ENCODE measurements at places on chromosomes 5 and 9.

- H3K4me3 ChIP-seq, result peak overlapping the region; percentile 51
- peak; percentile 90 for DNase-seq
Measured at GRCh38 chr9:63816751-63817621, 1468.0 kb downstream of the FOXD4L5 start.

GRCh38 chr5:80181618-80182211 is 74.1 kb downstream of the SERINC5 start:
- H3K27me3 ChIP-seq, result no peaks in the 10 kb centered on the region
- no peak overlapping the region for H3K4me3 ChIP-seq
- H3K4me1 ChIP-seq, result peaks cover 76% of the 10 kb centered on the region
- DNase-seq, result no peak
- H3K36me3 ChIP-seq, result peaks cover 11% of the 10 kb centered on the region

GRCh38 chr9:25613709-25614108 is 64.5 kb downstream of the TUSC1 start:
- H3K4me1 ChIP-seq, result peaks cover 6% of the 10 kb centered on the region
- no peak overlapping the region for H3K4me3 ChIP-seq
- DNase-seq, result no peak
- H3K36me3 ChIP-seq, result no peaks in the 10 kb centered on the region
- no peak overlapping the region for H3K27ac ChIP-seq
- no peaks in the 10 kb centered on the region for H3K27me3 ChIP-seq

DNA sequence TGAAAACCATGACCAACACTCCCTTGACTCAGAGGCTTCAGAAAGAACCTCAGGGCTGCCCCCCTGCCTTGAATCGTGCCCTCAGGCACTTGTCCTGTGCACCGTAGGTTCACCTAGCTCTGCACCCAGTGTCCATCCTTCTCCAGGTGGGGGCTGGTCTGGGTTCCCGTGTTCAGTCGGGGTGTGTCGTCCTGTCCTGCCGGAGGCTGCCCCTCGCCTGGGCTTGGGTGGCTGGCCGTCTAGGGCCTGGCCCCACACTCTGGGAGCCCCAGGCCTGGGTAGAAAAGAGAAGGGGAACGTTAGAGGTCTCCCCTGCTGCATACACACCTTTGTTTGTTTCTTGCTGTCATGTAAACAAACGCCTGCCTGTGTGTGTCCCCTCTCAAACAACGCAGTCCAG is 29.3 kb downstream of the CATSPER3 start:
- no peak overlapping the region for H3K27ac ChIP-seq
- H3K27me3 ChIP-seq, result peaks cover 10% of the 10 kb centered on the region
- H3K4me1 ChIP-seq, result no peaks in the 10 kb centered on the region
- peaks cover 10% of the 10 kb centered on the region for H3K36me3 ChIP-seq
- no peak overlapping the region for H3K4me3 ChIP-seq

DNA sequence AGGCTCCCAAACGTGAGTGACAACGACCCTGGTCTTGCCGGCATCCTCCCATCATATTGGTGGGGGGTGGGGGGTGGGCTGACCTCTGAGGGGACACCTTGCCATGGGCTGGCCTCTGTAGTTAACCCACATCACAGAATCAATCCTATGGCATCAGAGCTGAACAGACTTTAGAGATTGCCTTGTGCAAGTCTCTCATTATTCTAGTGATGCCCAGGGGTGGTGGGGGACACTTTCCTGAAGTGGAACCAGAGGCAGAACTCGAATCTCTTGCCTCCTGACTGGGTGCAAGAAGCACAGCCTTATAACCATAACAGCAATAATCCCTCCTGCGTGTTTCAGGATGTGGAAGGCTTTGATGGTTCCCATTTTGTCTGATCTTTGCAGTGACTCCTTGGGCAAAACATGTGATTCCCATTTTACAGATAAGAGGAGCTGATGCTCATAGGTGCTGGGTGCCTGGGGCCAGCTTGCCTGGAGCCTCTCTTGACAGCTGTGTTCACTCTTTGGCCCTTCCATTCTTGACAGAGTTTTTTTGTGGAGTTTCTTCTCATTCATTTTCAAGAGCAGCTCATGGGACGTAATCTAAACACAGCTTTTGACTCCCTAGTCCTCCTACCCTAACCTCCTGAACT is 18.6 kb upstream of the PITX1 start:
- peaks cover 96% of the 10 kb centered on the region for H3K27me3 ChIP-seq
- peaks cover 15% of the 10 kb centered on the region for H3K4me1 ChIP-seq
- no peaks in the 10 kb centered on the region for H3K36me3 ChIP-seq
- H3K4me3 ChIP-seq, result no peak overlapping the region

GRCh38 chr5:8788246-8788645 is 757.6 kb downstream of the SEMA5A start:
- H3K4me3 ChIP-seq, result no peak overlapping the region
- no peaks in the 10 kb centered on the region for H3K4me1 ChIP-seq
- no peaks in the 10 kb centered on the region for H3K36me3 ChIP-seq
- no peak for DNase-seq
- no peak overlapping the region for H3K27ac ChIP-seq

GRCh38 chr5:74954919-74955318 is 88.7 kb upstream of the FAM169A start:
- no peak overlapping the region for H3K4me3 ChIP-seq
- no peaks in the 10 kb centered on the region for H3K27me3 ChIP-seq
- DNase-seq, result no peak
- H3K4me1 ChIP-seq, result peaks cover 39% of the 10 kb centered on the region

DNA sequence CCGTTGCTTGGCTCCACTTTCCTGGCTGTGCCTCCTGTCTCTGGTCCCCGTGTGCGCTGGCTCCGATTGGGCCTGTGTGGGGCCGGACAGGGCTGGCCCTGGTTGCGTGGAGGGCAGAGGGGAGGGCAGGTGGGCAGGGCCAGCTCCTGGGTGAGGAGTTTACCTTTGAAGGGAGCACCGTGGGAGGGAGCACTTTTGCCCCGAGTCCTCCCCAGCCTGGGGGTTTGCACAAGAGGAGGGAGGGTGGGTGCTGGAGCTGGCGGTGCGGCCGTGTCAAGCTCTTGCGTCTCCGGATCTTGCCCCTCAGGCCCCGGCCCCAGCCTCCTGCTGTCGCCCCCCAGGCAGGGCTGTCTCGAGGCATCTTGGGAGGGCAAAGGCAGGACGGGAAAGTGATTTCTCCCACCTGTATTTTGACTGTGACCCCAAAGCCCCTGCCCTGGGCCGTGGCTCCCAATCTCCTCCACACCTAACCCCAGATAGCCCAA is 48.3 kb upstream of the EXOC3 start:
- H3K4me1 ChIP-seq, result peaks cover 42% of the 10 kb centered on the region
- no peak overlapping the region for H3K4me3 ChIP-seq
- peak overlapping the region; percentile 84 for H3K27ac ChIP-seq

- H3K27me3 ChIP-seq, result no peaks in the 10 kb centered on the region
- peaks cover 9% of the 10 kb centered on the region for H3K36me3 ChIP-seq
- H3K4me1 ChIP-seq, result peaks cover 6% of the 10 kb centered on the region
- H3K4me3 ChIP-seq, result no peak overlapping the region
- no peak for DNase-seq
- H3K27ac ChIP-seq, result no peak overlapping the region
Measured at GRCh38 chr5:58885260-58885659, 302.4 kb downstream of the RAB3C start.

- H3K27me3 ChIP-seq, result no peaks in the 10 kb centered on the region
- H3K4me1 ChIP-seq, result peaks cover 12% of the 10 kb centered on the region
- H3K36me3 ChIP-seq, result no peaks in the 10 kb centered on the region
Measured at GRCh38 chr5:115072266-115073064, 97.2 kb downstream of the TRIM36 start.

- H3K4me3 ChIP-seq, result no peak overlapping the region
- H3K27me3 ChIP-seq, result no peaks in the 10 kb centered on the region
- no peaks in the 10 kb centered on the region for H3K36me3 ChIP-seq
- H3K27ac ChIP-seq, result peak overlapping the region; percentile 70
Measured at GRCh38 chr5:131281133-131281867, 17.4 kb downstream of the CDC42SE2 start.

DNA sequence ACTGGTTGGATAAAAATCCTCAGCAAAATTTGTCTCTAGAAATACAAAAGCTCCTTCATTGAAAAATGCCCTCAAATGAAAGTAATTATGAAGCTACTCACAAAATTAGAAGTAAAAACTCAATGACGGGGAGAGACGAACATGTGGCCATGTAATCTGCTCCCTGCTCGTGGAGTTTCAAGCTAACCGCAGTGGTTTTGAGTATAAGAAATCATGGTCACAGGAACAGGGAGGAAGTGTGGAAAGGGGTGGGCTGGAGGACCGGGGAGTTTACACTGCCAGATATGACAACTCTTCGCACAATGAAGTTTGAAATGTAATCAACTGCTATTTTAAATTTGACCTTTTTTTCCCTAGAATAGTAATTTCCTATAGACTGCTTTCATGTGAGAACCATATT is 765.4 kb upstream of the DMAC1 start:
- peaks cover 5% of the 10 kb centered on the region for H3K4me1 ChIP-seq
- no peak overlapping the region for H3K27ac ChIP-seq
- DNase-seq, result no peak

DNA sequence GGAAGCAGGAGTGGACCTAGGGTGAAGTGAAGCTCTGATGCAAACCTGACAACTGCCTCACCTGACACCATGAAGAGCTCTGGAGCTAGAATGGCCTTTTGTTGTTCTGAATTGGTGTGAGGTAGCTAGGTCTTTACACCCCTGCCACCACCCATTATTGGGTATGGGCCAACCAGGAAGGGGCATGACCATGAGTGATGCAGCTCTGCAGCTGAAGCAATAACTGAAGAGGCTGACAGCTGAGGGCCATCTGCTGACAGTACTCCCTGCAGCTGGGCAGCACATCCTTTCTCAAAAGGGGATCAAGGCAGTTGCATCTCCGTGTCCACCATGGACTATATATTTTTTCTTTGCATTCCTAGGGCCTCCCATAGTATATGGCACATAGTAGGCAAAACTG is 87.0 kb upstream of the TLE1 start:
- no peak overlapping the region for H3K4me3 ChIP-seq
- no peak overlapping the region for H3K27ac ChIP-seq
- no peaks in the 10 kb centered on the region for H3K36me3 ChIP-seq

DNA sequence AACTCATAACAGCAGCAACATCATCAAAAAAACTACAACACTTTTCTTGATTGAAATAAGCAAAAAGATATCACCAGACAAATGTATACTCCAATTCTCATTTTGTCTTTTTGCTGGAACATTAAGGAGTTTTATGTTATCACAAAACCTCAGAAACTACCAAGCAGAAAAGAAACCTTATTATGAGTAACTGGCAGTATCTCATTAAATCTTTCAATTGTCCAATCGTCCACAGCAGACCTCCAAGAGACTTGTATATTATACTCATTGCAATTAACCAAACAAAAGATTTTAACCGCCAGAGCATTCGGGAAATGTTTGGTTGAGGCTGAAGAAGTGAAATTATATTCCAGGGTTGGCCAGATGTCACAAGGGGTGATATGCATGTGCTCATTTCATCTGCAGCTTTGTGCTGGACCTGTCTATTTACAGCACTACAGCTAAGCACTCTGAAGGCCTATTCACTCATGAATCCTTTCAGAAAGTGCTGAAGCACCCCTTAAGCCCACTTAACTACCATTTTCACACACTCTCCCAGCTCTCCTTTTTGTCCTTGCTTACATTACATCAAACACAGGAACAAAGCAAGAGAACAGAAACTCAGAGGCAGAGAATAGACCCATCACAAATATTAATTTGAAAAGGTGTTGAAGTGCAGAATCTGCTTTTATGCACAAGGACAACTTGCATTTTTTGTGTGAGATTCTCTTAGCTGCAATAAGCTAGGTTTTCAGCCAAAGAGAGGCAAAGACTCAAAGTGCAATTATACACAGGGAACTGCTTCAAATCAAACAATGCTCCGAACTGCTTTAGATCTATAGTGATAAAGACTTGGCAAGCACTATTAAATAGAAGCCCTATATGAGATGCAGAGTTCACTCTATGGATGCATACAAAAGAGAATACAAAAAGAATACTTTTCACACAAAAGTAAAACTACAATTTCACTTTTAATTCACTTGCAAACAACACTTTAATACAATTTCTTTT is 150.4 kb upstream of the POU5F2 start:
- DNase-seq, result no peak
- H3K4me3 ChIP-seq, result no peak overlapping the region
- no peaks in the 10 kb centered on the region for H3K36me3 ChIP-seq
- peaks cover 13% of the 10 kb centered on the region for H3K4me1 ChIP-seq

DNA sequence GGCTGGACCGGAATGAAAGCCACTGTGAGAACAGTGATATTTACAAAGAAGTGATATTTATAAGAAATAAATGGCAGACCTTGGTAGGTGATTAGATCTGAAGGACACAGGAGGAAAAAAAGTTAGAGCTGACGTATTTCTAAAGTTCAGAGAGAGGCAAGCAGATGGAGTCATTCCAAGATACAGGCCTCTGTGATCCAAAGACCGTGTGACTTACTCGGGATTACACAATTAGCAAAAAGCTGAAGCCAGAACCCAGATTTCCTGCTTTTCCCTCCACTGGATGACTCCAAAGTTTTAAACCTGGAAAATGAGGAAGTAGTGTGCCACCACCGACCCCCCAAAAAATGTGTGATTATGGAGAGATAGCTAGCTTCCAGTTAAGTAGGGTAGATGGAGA is 3.1 kb upstream of the DOCK8 start:
- no peak overlapping the region for H3K4me3 ChIP-seq
- no peak for DNase-seq
- H3K27ac ChIP-seq, result no peak overlapping the region

- no peak for DNase-seq
- peak overlapping the region; percentile 43 for H3K4me3 ChIP-seq
Measured at GRCh38 chr5:176133289-176133870, 104.8 kb upstream of the SIMC1 start.

- H3K36me3 ChIP-seq, result no peaks in the 10 kb centered on the region
- no peak overlapping the region for H3K27ac ChIP-seq
- H3K27me3 ChIP-seq, result no peaks in the 10 kb centered on the region
- H3K4me3 ChIP-seq, result no peak overlapping the region
Measured at GRCh38 chr5:164203581-164204225, 698.3 kb downstream of the MAT2B start.

- no peak overlapping the region for H3K4me3 ChIP-seq
- H3K27me3 ChIP-seq, result peaks cover 31% of the 10 kb centered on the region
- no peak overlapping the region for H3K27ac ChIP-seq
- no peaks in the 10 kb centered on the region for H3K36me3 ChIP-seq
- peak; percentile 58 for DNase-seq
Measured at GRCh38 chr9:129783516-129784361, 19.2 kb upstream of the TOR1B start.

GRCh38 chr5:30908356-30908755 is 285.1 kb upstream of the CDH6 start:
- H3K27ac ChIP-seq, result no peak overlapping the region
- DNase-seq, result no peak
- H3K4me3 ChIP-seq, result no peak overlapping the region

- H3K4me1 ChIP-seq, result peaks cover 10% of the 10 kb centered on the region
- no peak overlapping the region for H3K27ac ChIP-seq
- H3K27me3 ChIP-seq, result peaks cover 1% of the 10 kb centered on the region
- H3K4me3 ChIP-seq, result no peak overlapping the region
- H3K36me3 ChIP-seq, result peaks cover 4% of the 10 kb centered on the region
Measured at GRCh38 chr9:72843520-72844439, 109.1 kb downstream of the ALDH1A1 start.

GRCh38 chr5:150419630-150420270 is 7.0 kb upstream of the CD74 start:
- no peak overlapping the region for H3K4me3 ChIP-seq
- H3K27me3 ChIP-seq, result no peaks in the 10 kb centered on the region
- no peaks in the 10 kb centered on the region for H3K4me1 ChIP-seq
- no peak overlapping the region for H3K27ac ChIP-seq

Data from mesothelial cell of epicardium (in vitro differentiated cells).